Epithelial cell of prostate (primary cell): ENCODE measurements at places on chromosomes 3 and 15.

DNA sequence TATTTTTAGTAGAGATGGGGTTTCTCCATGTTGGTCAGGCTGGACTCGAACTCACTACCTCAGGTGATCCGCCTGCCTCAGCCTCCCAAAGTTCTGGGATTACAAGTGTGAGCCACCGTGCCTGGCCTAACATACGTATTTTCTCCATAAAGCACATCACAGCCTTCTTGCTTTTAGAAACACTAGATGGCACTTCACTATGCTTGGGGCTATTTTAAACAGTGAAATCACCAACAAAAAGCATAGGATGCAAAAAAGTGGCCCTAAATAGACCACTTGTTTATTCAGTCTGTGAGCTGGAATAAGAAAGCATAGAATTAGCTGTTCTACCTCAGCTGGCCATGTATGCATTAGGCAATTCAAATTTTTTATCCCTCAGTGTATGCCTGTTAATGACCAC, 46.0 kb downstream of the PRICKLE2 start:
- no peak for DNase-seq

DNA sequence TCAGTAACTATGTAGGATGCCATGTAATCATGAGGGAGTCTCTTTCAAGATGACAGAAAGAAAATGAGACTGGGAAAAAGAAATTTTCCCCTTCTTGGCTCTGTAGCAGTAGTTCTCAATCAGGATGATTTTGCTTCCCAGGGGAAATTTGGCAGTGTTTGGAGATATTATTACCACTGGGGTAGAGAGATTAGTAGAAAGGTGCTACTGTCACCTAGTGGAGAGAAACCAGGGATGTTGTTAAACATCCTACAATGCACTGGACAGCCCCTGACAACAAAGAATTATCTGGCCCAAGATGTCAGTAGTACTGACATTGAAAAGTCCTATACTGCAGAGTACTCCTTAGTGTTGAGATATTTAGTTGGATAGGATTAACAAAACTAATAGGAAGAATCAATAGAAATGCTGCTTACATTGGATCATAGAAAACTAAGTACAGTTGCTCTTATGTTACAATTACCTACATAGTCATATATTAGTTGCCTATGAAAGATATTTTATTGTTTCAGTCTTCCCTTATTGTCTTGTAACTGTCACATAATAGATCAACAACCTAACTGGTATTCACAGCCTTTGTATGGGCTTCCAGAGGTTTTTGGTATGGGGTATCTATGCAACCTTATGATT, 433.3 kb downstream of the RAP2B start:
- no peak for DNase-seq

- DNase-seq, result no peak
Measured at GRCh38 chr15:48112242-48112641, 8.5 kb upstream of the SLC24A5 start.

DNA sequence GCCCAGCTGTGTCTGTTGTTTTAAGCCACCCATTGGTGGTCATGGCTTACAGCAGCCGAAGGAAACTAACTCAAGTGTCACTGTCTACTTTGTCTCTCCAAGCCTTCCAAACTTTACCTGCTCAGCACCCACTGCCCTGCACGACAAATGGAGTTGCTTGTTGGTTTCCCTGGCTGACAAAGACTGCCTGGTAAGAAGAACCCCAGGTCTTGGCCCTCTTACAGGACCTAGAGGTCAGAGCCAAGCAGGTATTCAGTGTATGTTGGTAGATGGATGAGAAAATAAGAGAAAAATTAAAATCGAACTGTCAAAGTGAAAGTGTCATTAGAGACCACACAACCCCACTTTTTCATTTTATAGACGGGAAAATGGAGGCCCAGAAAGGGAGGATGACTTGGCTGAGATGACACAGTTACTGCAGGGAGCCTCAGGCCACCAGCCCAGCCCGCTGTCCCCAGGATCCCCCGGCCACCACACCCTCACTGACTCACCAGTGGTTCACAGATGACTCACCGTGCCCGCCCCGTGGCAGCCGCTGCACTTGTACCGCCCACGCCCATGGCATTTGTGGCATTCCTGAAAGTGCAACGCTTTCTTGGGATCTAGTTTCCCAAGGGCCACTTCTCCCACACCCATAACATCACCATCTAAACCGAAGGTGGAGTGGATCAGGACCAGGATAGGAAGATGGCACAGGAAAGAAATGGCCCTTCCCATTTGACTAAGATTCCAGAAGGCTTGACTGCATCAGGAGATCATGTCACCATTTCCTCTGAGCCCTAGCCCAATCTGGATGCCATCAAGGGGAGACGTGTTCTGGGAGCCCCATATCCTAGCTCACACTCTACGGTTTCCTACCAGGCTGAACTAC, 15.2 kb downstream of the SSUH2 start:
- peak; percentile 87 for DNase-seq

GRCh38 chr15:31442699-31443111, 116.1 kb downstream of the KLF13 start:
- DNase-seq, result peak; percentile 66

- no peak for DNase-seq
Measured at GRCh38 chr3:49841126-49841696, 15.2 kb downstream of the TRAIP start.

GRCh38 chr15:70494852-70495571, 268.3 kb downstream of the UACA start:
- DNase-seq, result peak; percentile 94

- DNase-seq, result no peak
Measured at GRCh38 chr3:129535075-129535474, 6.6 kb downstream of the RHO start.

GRCh38 chr3:192816351-192816750, 89.0 kb upstream of the FGF12 start:
- DNase-seq, result no peak

DNA sequence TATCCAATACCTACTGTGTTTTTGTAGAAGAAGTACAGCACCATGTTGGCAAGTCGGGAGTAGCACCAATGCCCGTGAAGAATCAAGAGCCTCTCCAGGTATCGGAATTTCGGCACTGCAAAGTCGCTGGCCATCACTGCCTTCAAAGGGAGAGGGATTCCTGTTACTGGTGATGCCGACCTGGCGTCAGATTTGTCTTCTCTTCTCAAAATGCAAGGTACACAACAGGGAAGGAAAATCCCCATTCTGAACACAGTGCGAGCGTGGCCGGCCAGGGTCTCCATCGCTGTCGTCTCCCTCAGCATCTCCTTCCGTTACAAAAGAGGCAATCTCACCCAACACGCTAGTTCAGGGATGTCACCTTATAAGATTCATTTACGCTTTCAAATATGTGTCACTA, 175.4 kb downstream of the ATP10A start:
- no peak for DNase-seq

DNA sequence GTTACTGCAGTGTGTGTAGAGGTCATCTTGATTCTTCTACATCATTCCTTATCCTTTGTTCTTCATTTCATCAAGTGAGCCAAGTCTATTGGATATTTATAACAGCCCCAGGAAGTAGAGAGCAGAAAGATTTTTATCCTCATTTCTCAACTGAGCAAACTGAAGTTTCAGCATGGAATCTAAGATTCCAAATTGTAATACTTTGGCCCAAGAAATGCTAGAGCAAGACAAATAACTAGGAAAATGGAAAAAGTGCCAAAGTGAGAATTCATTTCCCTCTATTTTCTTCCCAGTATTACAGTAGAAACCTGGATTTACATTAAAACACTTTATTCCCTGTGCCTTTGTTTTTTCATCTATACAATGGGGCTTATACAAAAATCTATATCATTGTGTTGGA, 346.8 kb downstream of the ARPP21 start:
- DNase-seq, result no peak
